Non-pigmented ciliary epithelial cell (primary cell): ENCODE measurements at places on chromosomes 2 and 18.

GRCh38 chr18:69961718-69962117 is 14.0 kb upstream of the CD226 start:
- no peak for DNase-seq

GRCh38 chr2:23708771-23709170 is 218.2 kb downstream of the ATAD2B start:
- DNase-seq: no peak

DNA sequence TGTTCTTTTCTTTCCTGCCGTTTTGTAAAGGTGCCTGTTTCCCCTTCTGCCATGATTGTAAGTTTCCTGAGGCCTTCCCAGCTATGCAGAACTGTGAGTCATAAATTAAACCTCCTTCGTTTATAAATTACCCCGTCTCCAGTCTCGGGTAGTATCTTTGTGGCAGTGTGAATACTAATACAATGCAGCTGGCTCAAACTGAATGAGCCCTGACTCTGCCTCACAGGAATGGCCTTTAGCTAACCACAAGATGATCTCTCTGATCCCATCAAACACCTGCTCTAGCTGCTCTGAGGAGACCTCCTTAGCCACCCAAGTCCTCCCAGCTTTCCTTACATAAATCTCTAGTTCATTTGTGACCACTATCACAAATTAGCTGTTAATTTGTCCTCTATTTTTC is 41.5 kb upstream of the CAB39 start:
- DNase-seq: peak; percentile 68

DNA sequence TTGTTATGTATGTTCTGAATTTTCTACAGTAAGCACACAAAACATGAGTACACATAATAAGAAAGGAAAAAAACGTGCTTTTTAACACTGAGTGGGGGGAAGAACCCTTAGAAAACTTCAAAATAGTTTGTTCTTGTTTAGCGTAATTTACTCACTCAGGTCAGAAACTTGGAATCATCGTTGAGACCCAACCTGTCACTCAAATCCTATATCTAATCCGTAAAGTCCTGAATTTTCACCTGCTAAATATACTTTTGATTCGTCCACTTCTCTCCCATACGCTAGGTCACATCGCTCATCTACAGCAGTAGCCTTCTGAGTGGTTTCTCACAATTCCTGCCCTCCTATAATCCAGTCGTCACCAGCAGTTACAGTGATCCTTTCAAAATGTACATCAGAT is 767 bp downstream of the TPRKB start:
- no peak for DNase-seq

- DNase-seq: no peak
Measured at GRCh38 chr2:148622366-148622765, 22.2 kb upstream of the EPC2 start.

- DNase-seq: no peak
Measured at GRCh38 chr2:234973008-234973407, 21.2 kb downstream of the SH3BP4 start.

GRCh38 chr2:212213191-212213590 is 325.4 kb downstream of the ERBB4 start:
- DNase-seq: no peak

GRCh38 chr2:95698146-95698545 is 106.3 kb downstream of the TRIM43 start:
- no peak for DNase-seq

DNA sequence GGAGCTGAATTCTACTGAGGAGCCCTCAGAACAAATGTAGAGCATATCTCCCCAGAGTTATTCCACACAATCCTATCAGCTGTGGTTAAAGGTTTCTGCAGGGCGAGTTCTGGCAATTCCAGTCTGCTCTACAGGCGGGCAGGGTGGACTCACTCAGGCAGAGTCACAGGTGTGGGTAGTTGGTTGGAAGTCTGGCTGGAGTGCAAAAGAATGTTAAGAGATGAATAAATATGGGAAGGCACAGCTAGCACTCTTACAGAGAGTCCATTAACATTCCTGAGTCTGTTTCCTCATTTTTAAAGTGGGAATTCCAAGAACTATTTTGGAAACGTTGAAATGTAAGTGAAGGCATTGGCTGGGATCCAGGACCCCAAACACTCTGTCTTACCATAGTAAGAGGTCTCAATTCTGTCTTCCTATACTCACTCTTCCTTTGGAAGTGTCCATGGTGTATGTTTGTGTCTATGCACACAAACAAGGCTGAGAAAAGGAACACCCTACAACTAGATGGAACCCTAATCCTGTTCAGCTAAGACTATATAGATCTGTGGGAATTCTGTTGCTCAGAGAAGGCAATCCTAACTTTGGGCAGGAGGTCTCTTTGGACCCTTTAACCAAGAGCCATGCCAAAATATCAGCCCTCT is 63.3 kb upstream of the AQP4 start:
- DNase-seq: no peak
